ENCODE measurements at places on chromosomes 16 and 17.

- no peak for DNase-seq
Measured at GRCh38 chr17:32485261-32486110, 1.3 kb upstream of the CDK5R1 start.

GRCh38 chr16:30185683-30186421 is 2.5 kb downstream of the CORO1A start:
- peak; percentile 73 for DNase-seq

DNA sequence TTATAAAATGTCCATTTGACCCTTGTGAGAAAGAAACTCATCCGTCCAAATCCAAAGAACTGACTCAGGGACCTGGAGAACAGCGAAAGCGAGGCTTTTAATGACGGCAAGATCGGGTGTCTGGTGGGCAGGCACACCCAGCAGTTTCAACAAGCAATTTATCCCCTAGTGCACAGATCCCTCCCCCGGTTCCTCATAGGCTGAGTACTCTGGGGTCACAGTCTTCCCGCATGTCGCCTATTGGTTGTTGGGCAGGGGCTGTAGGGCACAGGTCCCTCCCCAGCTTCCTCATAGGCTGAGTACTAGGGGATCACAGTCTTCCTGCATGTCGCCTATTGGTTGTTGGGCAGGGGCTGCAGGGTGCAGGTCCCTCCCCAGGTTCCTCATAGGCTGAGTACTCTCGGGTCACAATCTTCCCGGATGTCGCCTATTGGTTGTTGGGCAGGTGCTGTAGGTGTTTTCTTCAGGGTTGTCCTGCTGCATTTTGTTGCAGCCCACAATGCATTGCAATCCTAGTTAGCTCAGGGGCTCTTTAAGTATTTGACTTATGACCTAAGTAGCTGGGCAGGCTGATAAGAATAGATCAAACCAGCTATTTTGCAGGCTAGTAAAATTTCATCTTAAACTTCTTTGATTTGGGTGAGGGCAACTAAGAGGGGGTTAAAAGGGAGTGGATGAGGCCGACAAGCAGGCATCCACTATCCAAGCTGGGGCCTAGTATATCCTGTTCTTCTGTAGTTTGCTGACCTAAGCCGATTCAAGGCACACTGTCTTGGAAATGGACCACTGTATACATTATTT is 3.6 kb upstream of the UTS2R start:
- DNase-seq, result no peak

DNA sequence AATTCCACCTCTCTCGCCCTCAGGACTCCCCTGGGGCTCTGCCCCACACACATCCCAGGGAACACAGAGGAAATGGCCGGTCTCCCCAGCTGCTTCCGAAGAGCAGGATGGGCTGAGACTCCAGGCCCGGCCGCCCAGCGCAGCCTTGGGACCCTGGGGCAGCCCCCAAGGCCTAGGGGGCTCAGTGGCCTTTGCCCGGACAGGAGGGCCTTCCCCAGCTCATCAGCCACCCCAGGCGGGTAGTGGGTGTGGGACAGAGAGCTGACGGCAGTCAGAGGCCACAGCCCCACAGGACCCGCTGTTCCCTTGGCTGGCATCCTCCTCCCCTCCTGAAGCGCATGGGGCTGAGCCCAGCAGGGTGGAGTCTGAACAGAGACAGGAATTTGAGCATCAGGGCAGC is 6.2 kb upstream of the CBFA2T3 start:
- DNase-seq, result no peak

DNA sequence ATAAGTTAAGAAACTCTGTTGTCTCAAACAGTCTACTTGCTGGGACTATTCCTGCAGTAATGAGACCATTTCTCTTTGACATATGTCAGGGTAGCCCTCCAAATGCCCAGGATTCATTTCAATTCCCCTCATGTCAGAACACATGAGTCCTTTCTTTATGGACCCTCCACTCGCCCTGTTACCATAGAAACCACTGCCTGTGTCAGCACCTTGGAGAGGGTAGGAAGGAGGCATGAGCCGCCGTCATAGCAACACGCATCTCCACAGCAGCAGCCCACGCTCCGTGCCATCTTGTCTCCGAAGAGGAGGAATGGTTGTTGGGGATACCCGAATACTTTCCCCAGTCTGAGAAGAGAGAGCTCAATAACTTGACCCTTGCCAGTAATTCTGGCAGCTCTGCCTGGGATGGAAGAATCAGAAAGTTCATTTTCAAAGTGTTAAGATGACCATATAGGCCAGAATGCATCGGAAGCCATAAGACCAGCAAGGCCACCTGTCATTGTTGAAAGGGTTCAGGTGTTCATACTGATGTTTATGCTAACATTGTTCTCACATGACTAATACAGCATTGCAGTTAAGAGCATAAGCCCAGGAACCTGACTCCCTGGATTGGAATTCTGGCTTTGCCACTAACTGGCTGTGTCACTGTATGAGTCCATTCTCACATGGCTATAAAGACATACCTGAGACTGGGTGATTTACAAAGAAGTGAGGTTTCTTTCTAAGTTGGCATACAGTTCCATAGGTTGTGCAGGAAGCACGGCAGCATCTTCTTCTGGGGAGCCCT is 141.3 kb downstream of the ABCC12 start:
- no peak for DNase-seq

- DNase-seq, result no peak
Measured at GRCh38 chr16:81397058-81397878, 47.3 kb upstream of the CMIP start.

DNA sequence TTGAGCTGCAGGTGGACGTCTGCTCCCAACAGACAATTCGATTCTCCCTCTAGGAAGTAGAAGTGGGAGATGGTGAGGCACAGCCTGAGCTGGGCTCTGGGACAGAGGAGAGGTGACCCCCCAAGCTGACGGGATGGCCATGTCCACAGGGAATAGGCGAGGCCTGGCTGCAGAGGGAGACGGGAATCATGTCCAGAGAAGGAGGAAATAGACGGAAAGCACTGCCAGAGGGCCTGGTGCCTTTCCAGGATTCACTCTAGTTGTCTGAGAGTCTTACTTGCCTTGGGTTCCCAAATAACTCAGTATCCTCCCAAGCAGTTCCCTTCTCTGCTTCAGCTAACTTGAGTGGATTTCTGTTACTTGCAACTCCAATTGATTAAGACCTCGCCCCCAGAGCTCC is 4.3 kb upstream of the CRISPLD2 start:
- DNase-seq, result no peak

DNA sequence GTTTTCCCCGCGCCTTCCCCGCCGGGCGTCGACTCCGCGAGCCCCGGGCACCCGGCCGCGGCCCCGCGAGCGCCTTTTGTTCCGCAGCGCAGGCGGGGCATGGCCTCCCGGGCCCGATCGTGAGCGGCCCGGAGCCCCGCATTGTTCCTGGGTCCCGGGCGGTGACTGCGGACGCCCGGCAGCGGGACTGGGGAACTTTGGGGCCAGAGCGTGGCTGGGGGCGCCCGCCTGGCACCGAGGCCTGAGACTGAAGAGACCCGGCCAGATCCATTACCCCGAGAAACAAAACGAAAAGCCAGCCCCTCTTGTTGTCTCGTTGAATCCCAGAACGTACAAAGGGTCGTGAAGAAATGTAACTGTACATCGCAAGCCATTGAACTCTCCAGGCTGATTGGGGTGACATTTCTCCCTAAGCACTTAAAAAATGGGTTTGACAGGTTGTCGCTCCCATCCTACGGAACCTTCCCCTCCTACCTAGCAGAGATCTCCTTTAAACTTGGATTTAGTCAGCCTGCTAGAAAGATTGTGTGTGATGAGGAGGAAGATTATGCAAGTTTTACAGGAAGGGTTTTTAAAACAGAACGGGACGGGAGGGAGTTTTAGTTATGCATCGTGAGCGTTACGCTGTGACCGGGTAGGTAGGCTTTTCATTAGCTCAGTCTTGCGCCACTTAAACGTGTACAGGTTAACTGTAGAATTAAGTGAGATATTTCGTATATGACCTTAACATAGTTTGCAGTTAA is 825 bp downstream of the METTL9 start:
- no peak for DNase-seq

DNA sequence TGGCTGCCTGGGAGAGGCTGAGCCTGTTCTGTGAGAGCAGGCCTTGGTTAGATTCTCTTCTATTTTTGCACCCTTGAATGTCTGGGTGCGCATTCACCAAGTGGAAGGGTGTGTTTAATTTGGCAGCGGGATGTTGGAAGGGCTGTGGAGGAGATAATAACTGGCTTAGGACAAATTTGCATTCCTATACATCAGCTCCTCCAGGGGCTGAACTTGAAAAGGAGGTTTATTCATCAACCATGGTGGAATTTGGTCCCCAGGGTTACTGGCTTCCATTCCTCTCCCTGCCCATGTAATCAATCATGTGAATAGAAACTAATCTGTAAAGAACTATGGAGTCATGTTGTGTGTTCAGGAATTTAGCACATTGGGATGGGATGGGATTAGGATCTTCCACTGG is 100.2 kb upstream of the FOXF1 start:
- no peak for DNase-seq

GRCh38 chr17:70699408-70699807 is 530.1 kb downstream of the KCNJ2 start:
- DNase-seq, result no peak

GRCh38 chr17:35568561-35568960 is 7.9 kb upstream of the SLFN14 start:
- no peak for DNase-seq

DNA sequence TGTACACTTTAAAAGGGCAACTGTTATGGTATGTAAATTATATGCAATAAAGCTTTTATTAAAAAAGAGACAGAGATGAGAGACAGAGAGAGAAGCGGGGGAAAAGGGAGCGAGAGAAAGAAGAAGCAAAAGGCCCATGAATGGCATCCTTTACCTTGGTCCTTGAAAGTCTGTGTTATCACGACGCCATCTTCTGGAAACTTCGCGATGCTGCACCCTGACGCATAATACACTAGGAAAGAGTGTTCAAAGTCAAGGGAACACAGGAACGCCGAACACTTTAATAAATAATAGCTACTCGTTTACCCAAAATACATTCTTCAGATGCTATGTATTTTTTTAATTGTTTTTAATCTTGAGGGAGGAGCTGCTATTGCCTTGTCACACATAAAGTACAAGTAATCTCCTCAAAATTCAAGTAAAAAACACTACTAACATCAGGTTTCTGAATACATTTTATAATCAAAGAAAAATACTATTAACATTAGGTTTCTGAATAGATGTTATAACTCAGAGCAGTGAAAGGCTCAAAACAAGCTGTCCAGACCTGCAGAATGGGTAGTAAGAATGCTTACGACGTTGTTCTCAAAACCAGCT is 23.0 kb upstream of the SLC38A8 start:
- DNase-seq, result no peak

GRCh38 chr16:65117811-65118448 is 3.9 kb downstream of the CDH11 start:
- peak; percentile 30 for DNase-seq

- peak; percentile 25 for DNase-seq
Measured at GRCh38 chr17:16925461-16926060, 46.4 kb downstream of the TNFRSF13B start.

DNA sequence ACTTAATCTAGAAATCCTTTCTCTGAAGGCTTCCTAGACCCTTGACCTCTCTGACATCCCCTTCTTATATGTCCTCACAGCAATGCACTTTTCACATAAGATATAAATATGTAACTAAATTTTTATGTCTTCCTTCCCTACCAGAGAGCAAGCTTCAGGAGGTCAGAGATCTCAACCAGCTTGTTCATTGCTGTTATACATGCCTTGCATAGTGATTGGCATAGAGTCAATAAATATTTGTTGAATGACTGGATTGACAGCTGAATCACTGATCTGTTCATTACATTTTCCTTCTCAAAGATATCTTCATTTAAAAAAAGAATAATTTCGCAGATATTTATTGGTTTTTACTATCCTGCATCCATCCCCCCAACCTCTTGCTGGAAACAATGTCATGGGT is 29.5 kb downstream of the HYDIN start:
- no peak for DNase-seq

GRCh38 chr16:58105631-58106030 is 23.6 kb downstream of the CFAP20 start:
- no peak for DNase-seq

DNA sequence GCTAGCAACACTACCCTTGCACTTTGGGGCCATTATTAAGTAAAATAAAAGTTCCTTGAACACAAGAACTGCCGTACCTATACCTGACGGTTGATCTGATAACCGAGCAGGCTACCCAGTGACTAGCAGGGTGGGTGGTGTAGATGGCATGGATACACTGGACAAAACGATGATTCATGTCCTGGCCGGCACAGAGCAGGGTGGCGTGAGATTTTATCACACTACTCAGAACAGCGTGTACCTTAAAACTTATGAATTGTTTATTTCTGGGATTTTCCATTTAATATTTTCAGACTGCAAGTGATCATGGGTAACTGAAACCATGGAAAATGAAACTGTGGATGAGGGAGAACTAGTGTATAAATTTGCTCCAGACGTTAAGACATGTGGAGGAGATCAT is 41.0 kb upstream of the MSI2 start:
- no peak for DNase-seq

GRCh38 chr16:24071666-24072360 is 184.3 kb upstream of the CACNG3 start:
- no peak for DNase-seq

GRCh38 chr17:39746145-39746461 is 8.4 kb downstream of the GRB7 start:
- no peak for DNase-seq

- no peak for DNase-seq
Measured at GRCh38 chr17:80944326-80944725, 47.3 kb upstream of the CHMP6 start.

- DNase-seq, result no peak
Measured at GRCh38 chr17:75486151-75486550, 29.2 kb downstream of the CASKIN2 start.

GRCh38 chr17:7222093-7222971 is 2.6 kb downstream of the ACADVL start:
- DNase-seq, result peak; percentile 39

DNA sequence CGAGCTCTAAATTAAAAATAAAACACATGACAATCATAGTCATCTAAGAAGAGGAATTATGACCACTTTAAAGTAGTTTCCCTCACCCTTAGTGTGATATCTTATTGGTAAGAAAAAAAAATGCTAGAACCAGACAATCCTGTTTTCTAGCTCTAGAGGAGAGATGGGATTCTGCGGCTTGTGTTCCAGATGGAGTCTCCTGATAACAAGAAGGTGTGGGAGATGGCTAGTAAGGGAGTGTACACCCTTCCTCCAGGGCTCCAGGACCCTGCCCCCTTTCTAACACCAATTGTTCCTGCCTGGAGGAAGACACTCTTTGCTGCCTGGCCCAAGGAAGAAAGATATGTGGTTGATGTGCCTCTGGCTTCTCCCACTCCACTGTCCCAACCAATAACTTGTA is 68.8 kb upstream of the FBXO47 start:
- no peak for DNase-seq

GRCh38 chr16:11674001-11674817 is 6.0 kb downstream of the SNN start:
- peak; percentile 33 for DNase-seq
